Activated T-helper 9 cell treated with anti-CD3 and anti-CD28 coated beads, Interleukin-2, amount 50 U/mL, for 16 hours (primary cell): ENCODE measurements at places on chromosomes 12 and 14.

- DNase-seq, result no peak
These were observed 4.4 kb upstream of the NPAS3 start for GRCh38 chr14:32934073-32934880.

- no peak for DNase-seq
These were observed 215.0 kb upstream of the EEA1 start for GRCh38 chr12:93144109-93144508.

DNA sequence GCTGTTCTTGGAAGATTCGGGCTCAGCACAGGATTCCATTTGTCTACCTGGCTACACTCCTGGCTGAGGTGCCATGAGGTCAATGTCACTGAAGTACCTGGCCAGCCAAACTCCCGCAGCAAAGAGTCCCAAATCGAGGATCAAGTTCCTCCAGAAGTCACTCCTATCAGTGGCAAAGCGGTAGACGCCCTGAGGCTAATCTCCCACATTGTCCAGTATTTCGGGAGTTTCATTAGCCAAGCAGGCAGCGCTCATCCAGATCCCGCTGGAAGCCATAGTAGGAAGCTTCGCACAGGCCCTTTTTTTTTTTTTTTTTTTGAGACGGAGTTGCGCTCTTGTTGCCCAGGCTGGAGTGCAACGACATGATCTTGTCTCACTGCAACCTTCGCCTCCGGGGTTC, 8.9 kb upstream of the AACS start:
- no peak for DNase-seq

DNA sequence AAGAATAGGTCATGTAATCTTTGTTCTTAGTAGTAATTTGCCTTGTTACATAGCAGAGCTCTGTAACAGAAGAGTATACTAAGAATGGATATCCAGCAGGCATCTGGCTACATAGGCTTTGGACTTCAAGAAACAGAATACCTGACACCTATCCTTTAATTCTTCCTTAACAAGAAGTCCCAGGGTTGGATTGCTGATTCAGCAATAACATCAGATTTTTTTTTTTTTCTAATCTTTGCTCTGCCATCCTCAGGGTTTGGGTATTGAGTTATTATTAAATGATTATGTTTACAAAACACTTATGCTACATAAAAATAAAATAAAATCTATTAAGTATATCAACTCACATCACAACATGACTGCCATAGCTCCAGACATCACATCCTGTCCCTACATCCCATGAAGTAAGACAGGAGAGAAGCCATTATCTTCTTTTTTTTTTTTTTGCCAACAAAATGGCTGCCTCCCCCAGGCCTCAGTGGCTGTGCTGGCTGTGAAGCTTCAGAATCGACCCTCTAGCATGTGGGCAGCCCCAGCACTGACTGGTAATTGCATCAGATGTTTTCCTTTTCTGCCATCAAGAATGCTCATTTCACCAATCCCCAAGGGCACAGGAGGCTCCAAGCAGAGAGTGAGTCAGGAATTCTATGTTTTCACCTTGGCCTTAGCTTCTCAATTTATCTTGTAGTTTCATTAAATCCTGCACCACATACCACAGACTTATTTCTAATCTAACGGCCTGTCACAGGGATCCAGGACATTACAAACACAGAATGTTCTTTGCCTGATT, 186.2 kb downstream of the DICER1 start:
- DNase-seq, result no peak

GRCh38 chr14:23090254-23090636, 4.7 kb downstream of the ACIN1 start:
- DNase-seq, result no peak

DNA sequence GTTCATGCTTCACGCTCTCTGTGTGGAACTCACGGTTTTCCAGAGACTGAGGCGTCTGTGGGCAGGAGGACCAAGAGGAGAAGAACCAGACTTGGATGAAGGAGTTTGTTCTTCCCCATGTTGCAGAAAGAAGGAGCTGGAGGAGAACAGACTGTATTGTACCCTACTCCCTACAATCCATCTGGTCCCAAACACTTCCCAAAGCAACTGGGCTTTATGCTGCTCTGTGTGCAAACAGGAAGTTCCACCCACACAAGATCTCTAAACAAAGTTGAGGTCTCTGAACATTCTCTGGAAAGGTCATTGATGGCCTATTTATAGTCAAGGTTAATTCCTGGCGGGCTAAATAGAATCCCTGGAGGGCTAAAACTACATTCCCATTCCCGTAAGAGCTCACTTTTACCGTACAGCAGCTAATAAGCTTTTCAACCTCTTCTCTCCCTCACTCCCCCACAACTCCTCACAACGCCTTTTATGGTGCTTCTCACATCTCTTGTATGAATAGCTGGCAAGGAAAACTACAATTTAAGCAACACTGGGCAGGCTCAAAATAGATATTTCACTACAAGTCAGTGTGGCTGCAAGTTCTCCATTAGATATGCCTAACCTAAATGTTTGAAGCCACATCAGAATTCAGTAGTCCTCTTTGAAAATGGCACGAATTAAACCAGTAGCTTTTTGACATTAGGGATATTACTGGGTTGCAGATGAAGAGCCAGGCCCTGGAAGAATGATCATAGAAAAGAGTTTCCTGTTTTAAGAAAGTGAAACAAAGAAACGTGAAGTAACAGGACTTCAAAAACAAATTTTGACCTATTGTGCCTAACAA, at the start of gene A2M:
TSS of gene A2M (minus strand) at position 189 of the 829 bp plus-strand sequence. CDS start at position 119, 70 bp downstream.
- no peak for DNase-seq
